Activated T-cell treated with anti-CD3 and anti-CD28 coated beads, Interleukin-2, amount 50 U/mL, for 24 hours (primary cell): ENCODE measurements at places on chromosomes 6 and 20.

- DNase-seq = no peak
Measured at GRCh38 chr6:80366714-80367113, 260.2 kb downstream of the BCKDHB start.

DNA sequence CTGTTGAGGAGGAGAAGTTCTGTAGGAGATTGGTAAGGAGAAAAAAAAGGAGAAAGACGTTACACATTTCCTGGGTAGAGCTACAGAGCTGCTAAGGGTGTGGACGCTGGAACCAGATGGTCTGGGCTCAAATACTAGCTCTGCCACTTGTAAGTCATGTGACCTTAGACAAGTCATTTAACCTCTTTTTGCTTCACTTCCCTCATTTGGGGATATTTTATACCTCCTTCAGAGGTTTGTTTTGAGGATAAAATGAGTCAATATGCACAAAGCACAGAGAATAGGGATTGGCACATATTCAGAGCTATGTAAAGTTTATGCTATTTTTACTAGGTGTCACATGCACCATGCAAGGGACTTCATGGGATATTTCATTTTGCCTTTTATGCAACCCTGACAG, 708.8 kb downstream of the DHX35 start:
- no peak for DNase-seq

DNA sequence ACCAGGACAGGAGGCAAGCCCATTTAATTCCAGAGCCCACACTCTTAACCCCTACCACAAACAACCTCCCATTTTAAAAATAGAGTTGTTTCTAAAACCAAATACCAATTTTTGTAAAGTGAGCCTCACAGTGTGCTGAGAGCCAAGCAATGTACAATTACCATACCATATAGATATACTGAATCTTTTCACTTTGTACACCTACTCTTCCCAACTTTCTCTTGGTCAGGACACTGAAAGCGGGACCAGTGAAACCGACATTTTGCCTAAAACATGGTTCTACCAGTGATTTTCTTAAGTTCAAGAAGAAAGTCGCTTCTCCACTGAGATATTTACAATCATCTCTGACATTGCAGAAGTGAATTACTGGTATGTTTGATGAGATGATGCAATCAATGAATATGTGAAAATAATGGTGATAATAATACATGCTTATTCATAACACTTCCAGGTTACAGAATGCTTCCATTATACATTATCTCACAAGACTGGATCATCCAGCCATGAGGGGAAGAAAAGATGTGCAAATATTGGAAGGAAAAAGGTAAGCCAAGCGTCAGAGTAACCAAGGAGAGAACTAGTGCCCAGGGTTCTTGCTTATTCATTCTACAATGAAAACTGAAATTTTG, 74.1 kb downstream of the HIVEP2 start:
- no peak for DNase-seq

- DNase-seq = no peak
Measured at GRCh38 chr6:11497881-11498280, 39.7 kb upstream of the TMEM170B start.
